Activated CD4-positive, alpha-beta T cell treated with anti-CD3 and anti-CD28 coated beads for 24 hours (primary cell): ENCODE measurements at places on chromosomes 11 and 22.

GRCh38 chr22:32752816-32753520, 48.5 kb upstream of the TIMP3 start:
- DNase-seq = no peak

DNA sequence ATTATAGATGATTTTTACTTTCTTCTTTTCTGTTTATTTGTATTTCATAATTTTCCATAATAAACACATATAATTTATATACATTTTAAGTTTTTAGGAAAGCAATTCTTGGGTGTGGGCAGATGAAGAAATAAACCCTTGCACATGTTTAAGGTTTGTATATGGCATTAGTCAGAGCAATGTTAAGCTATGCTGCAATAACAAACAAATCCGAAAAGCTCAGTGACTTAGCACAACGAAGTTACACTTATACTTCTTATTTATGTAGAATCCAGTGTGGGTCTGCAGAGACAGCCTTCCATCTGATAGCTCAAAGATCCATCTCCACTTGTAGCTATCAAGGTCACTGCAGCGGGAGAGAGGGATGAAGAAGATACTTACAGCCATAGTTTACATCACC, 68.5 kb upstream of the BARX2 start:
- no peak for DNase-seq

DNA sequence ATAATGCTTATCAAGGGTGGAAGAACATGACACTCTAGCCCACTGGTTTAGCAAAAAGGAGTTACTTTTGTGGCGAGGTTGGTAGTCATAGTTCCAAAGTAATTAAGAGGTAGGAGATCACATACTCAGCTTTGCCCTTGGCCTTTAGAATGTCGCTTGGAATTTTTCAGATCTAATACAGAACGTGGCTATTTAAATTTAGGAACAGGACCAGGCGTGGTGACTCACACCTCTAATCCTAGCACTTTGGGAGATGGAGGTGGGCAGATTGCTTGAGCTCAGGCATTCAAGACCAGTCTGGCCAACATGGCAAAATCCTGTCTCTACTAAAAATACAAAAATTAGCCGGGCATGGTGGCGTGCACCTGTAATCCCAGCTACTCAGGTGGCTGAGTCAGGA, 26.1 kb upstream of the ZNRF3 start:
- DNase-seq = no peak

- DNase-seq = no peak
These were observed 33.2 kb downstream of the C22orf31 start for GRCh38 chr22:29028468-29028867.

DNA sequence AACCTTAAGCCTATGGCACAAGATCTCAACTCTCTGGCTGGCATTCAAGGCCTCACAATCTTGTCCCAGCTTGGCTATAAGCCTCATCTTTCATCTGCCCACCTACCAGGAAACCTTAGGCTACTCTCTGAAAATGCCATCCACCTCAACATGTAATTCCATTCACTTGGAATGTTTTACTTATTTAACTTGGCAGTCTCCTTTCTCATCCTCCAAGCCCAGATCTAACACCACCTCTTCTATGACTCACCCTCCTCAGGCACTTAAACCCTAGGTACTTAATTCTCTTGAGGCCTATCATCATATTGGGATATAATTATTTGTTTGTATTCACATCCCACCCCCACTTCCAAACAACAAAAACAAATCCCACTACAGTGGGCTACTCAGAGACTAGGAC, 15.0 kb downstream of the POGLUT3 start:
- DNase-seq = no peak

DNA sequence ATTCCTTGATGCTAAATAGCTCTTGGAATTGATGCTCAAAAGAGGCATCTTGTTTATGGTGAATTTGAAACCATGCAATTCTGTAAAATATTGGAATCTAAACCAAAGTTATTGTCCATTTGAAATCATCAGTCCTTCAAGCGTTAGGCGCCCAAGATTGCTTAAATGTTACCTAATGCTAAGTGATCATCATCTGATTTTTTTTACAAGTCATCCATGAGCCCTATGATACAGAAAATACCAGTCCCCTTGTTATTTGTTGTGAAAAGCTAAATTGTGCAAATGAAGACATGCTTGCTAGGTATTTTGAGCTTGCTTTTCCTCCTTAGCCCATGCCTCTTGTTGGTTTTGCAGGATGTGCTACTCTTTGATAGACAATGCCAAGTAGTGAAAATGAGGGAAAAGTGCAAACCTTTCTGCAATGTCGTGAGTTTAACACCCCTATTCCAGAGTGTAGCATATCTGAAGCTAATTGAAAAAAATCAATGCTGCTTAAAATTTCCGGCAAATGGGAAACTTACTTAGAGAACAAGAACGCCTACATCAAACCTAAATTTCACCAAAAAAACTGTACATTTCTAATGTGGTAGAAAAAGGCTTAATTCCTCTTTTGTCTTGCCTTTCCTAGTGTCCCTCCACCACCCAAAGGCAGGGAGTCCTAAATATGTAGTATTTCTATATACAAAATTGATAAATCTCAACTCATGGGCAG, 1.9 kb downstream of the GRK3 start:
- no peak for DNase-seq

DNA sequence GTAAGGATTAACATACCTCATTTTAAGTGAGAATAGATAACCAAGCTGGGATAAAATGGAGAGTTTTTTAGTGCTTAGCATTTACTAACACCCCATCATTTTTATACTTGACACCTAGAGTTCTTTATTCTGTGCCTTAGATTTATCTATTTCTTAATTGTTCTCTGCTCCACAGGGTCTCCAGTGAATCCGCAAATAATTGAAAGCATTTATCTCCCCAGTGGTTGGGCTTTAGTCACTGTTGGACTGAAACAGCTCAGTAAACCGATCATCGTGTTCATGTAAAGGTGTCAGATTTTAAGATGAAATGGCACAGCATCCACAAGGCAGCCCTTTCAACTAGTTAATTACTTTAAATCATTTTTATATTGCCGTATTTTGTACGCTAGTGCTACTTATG, 17.8 kb upstream of the GRIA4 start:
- no peak for DNase-seq

DNA sequence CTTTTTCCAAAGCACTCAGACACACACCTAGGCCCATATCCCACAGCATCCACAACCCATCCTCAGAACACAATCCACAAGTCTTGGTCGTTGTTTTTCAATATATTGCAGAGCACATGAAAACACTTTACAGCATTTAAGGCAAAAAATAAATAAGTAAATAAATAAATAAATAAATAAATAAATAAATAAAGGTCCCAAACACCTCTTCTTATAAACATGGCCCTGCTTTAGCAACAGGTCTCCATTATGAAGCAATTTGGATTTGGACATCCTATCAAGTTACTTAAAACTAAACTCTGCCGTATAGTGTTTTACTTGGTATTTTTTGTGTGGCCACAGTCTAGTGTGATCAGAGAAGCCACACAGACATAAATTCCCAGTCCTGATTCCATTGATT, 10.7 kb upstream of the PLEKHA7 start:
- DNase-seq = no peak

GRCh38 chr11:60056349-60056969, at the start of gene MS4A3:
TSS of gene MS4A3 (plus strand) at chr11:60056665. CDS start at chr11:60061161, 4,496 bp downstream.
- DNase-seq = no peak

DNA sequence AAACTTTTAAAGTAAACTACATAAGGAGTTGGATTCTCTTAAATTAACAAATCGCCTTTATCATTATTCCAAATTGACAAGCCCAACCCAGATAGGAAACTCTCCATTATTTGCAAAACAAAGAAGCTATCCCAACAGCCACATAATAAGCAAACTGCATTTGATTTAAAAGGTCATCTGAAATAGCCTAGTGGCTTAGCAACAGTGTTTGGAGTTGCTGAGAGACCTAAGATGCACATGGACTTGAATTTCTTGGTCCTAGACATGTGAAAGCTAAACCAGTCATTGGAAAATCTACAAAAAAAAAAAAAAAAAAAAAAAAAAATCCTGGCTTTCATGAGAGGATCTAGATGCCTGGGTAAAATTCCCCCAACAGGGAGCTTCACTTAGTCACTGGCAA, 69.5 kb downstream of the PRCP start:
- no peak for DNase-seq

DNA sequence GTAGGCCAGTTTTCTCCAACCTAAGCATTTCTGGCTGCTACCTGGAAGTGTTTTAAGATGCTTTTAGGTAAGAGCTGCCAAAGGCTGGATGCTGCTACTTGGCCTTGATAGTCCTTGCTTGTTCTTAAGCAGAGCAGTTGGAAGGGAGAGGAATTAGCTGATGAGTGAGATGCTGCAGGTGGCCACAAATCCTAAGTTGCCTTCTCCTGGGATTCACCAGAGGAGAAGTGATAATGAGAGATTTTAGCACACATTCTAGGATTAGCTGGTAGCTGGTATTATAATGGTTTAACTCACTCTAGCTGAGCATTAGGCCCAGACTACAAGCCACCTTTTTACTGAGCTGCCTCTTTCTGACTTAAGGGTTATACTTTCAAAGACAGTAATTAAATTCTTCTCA, 442.9 kb upstream of the RAG2 start:
- no peak for DNase-seq

- no peak for DNase-seq
These were observed 34.0 kb downstream of the KCNQ1OT1 start for GRCh38 chr11:2665526-2666400.

DNA sequence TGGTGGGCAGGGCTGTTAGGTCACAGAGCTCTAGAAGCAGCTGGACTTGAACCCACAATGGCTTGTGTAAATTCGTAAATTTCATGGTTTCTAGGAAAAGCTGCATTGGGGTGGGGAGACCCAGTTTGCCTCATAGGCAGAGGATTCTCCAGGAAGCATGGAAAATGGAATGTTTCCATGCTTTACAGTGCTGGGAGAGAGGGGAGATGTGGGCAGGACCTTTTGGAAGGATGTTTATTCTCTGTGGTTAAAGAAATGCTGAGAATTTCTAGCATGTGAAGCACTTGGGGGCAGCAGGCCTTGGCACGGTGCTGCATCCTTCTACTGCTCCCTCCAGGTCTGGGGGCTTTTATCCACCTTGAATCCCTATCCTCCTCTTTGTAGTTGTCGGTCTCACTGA, 46.3 kb downstream of the TRAF6 start:
- DNase-seq = no peak

- no peak for DNase-seq
These were observed 17.8 kb upstream of the RAPSN start for GRCh38 chr11:47466701-47467250.

DNA sequence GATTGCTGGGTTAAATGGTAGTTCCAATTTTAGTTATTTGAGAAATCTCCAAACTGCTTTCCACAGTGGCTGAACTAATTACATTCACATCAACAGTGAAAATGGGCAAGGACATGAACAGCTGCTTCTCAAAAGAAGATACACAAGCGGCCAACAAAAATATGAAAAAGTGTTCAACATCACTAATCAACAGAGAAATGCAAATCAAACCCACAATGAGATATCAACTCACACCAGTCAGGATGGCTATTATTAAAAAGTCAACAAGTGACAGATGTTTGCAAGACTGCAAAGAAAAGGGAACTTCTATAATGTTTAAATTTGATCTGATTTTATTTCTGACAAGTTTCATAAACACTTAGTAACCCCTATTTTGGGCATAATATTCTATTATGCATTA, 537.5 kb downstream of the DLG2 start:
- no peak for DNase-seq

DNA sequence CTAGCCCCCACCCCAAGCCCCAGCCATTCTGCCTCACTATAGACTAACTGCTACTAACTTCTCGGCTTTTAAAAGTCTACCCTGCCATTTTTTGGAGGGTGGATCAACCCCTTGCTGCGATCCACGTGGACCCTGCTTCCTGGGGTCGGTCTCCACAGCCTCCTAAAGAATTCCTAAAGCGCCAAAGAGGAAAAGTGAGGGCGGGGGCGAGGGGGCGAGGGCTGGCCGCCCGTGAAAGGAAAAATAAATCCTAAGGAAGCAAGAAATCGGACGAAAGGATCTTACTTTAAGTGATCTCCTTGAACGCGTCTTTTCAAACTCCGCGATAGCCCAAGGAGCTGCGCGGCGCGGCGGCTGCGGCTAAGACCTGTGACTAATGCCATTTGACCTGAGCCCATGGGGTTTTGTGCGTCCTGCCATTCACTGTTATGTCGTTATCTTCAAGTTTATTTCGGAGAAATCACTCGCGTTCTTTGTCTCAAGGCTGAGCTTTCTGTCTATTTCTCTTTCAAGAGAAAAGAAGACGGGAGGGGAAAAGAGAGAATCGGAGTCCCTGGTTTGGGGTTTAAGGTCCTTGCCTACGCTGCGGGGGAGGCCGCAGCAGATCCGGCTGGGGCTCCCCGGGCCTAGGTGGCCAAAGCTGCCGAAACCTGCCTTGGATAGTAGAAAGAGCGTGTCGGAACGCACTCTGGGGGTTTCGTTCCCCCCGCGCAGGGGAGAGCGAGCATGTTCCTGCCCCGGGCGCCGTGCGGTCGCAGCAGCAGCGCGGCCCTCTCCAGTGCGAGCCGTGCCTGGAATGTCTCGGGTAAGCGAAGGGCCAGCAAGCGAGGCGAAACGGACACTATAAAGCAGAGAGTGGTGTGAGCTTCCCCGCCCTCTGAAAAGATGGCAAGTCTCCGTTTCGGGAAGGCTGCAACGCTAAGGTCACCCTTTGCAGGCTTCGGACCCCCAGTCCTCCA, 2.8 kb upstream of the DBX1 start:
- DNase-seq = no peak

DNA sequence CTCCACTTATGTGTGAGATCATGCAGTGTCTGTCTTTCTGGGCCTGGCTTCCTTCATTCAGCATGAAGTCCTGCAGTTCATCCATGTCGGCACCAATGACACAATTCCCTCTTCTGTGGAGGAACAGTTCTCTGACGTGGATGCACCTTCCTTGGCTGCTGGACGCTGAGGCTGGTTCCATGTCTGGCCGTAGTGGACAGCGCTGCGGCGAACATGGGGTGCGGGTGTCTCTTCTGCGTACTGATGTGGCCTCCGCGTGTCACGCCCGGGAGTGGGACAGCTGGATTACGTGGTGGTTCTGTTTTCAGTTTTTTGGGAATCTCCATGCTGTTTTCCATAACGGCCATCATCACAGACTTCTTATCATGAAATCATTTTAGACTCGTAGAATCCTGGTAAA, 16.9 kb upstream of the MUC2 start:
- DNase-seq = no peak
